Activated CD4-positive, alpha-beta memory T cell treated with anti-CD3 and anti-CD28 coated beads, Interleukin-2, amount 10 ng/mL, durations not matched to agents 7 days and 5 days (primary cell): ENCODE measurements at places on chromosomes 11 and 22.

DNA sequence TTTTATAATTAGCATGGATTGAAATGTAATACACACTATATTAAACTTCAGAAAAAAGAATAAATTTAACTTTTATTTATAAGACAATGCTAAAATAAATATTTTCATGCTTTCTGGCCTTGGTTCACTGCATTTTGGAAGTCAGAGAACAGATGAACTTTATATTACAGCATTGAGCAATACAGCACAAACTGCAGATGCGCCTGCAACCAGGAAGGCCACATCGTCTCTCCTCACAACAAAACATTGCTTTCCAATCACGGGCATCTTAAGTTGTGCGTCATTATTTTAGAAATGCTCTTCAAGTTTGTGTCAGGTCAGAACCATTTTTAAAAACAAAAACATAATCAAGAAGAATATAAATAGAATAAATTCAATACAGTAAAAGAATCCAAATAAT lies 89.3 kb upstream of the CEP126 start:
- DNase-seq: no peak

- DNase-seq: no peak
These were observed 3.2 kb downstream of the CENPM start for GRCh38 chr22:41943661-41944209.

DNA sequence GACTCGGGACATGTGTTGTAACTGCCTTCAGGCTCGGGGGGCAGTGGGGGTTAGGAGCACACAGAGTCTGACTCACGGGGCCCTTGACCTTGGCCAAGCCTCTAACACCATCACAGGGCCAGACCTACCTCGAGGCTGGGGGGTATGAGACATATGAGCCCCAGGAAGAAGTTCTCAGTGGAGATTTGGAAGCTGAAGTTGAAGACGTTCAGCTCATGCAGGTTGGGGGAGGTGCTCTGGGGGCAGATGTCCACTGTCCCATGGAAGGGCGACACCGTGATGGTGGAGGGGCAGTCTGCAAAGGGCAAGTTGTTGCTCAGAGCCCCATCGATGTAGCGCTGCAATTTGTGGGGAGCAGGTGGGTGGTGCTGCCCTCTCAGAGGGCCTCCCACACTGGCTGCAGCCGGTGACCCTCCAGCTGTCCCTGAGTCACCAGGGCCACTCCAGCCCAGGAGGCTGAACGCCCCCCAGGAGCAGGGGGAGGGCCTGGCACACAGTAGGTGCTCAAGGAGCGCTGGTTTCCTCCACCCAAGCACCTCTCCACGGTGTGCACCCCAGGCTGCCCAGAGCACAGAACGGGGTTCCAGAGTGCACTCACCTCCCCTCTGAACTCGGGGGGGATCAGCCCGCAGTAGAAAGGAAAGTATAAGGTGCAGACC lies 2.5 kb downstream of the PNPLA5 start:
- DNase-seq: no peak

DNA sequence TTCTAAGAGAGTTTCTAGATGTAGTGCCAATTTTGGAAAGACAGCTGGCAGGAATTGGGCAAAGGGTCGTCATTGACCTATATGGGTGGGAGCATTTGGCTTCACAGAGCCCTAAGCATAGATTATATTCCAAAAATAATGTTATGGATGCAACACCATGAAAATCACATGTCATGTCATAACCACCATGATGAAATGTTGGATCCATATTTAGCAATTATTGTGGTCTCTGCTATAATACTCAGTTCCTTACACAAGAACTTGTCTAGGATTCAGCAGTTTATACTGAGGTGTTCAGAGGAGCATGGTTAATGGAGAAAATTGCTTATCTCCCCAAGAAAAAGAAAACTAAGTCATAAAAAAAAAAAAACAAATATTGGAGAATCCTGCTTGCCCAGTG lies 31.6 kb downstream of the NTM start:
- DNase-seq: no peak

DNA sequence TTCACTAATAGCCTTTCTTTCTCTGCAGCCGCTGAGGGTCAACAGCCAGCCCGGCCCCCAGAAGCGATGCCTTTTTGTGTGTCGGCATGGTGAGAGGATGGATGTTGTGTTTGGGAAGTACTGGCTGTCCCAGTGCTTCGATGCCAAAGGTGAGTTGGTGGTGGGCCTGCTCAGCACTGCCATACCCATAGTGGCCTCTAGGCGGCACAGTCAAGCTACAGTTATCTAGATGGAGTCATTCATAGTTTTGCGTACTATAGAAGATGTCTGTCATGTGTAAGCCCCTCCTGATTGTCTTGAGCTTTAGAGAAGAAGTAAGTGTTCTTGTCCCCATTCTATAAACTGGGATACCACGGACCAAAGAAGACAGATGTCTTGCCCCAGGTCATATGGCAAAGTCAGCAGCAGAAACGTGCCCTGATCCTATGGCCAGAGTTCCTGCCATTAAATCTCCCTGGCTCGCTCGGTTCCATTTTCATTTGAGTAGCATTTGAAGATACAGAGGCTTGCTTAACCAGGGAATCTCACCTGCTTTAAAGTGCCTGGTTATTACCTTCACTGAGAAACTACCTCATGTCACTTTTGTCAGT lies 42.1 kb upstream of the CRTAM start:
- DNase-seq: peak; percentile 58

DNA sequence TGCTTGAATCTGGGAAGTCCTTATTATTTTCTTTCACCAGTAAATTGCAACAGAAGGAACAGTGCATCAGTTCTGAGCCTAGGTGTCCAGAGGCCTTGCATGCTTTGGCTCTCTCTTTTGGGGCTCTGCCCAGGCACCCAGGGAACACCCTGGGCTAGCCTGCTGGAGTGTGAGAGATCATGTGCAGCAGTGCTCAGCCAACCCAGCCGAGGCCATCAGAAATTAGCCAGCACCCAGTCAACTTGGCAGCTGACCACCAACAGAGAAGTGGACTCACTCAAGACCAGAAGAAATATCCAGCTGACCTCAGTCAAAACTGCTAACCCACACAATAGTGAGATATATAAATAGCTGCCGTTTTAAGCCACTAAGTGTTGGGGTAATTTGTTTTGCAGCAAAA lies 11.2 kb upstream of the P4HA3 start:
- DNase-seq: no peak

GRCh38 chr11:118427707-118428106 lies 8.6 kb upstream of the KMT2A start:
- DNase-seq: no peak
